Right renal pelvis (tissue), 4 donors: ENCODE measurements at places on chromosomes 1 and 21.
A peak's percentile ranks its signal among the peaks of the same experiment; 100 is the strongest.

- no peak for DNase-seq
These were observed 127.9 kb downstream of the CLIC6 start for GRCh38 chr21:34796518-34797200.

GRCh38 chr1:232593717-232594502, 36.0 kb downstream of the SIPA1L2 start:
- no peak for DNase-seq

- DNase-seq = no peak
These were observed 616 bp downstream of the MCOLN3 start for GRCh38 chr1:85047472-85048295.

DNA sequence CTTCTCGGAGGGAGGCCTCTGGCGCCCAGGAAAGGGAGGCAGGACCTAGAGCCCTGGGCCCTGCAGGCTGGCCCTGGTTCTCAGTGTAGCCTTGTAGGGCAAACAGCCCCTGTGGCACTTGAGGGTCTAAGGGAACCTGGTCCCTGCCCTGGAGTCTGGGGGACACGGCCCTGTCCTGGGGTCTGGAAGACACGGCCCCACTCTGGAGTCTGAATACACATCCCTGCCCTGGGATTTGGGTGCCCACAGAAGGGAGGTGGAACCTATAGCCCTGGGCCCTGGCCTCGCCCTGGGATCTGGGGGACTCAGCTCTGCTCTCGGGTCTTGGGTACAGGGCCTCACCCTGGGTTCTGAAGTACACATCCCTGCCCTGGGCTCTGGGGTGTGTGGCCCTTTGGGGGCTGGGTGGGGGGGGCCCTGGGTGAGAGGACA, 97.9 kb downstream of the OBSCN start:
- no peak for DNase-seq

DNA sequence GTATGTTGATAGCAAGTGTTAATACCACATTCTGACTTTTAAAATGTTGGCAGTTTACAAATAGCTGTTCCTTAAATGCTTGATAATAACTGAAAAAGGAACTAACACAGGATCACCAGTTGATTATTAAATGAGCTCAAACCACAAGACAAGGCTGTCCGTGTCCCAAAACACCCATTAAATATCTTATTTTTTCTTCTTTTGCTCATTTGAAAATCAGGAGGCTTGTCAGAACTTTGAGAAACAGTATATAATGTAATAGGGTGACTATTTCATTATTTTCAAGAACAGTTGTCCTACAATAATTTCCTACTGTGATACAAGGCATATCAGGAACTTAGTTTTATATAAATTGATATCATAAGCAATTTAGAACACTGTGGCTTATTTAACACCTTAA, 2.7 kb downstream of the CDKN2C start:
- no peak for DNase-seq

DNA sequence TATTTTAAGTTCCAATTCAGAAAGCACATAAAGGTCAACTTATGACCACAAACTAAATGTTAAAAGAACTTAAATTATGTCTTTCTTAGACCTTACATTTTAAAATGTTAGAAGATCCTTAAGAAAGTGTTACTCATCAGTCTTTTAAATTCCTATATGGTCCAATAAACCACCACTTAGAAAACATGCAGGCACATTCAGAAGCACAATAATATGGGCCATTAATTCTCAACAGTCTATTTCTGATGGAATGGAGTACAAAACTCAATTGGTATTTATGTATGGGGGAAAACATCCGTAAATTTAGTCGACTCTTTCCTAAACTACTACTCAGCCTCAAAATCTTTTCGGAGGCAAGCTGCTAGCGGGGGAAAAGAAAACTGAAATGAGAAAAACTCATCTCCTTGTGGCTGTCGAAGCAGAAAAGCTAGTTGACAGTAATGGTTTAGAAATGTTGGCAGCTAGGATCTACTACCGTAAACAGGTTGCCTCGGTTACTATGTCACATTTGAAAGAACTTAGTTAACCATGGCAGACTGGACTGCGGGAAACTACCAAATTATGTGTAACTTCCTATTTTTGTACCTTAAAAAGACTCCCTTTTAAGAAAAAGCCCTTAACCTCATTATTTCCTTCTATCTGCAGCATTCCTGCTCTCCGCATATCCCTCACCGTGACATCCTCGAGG, 1.0 kb downstream of the TRMT1L start:
- DNase-seq = peak; percentile 35

GRCh38 chr1:158179301-158180041, 1.2 kb upstream of the CD1D start:
- DNase-seq = no peak

GRCh38 chr1:198151688-198152087, 5.1 kb upstream of the NEK7 start:
- DNase-seq = no peak

GRCh38 chr1:54859700-54860391, 27.1 kb downstream of the DHCR24 start:
- no peak for DNase-seq
